Left lung (tissue), 14 donors: ENCODE measurements at places on chromosomes 6 and 20. TPM values are rescaled to one million over a fixed set of nuclear protein-coding genes. Genes with fewer than 3 reads are reported as not detected.

ATXN1 gene
- total RNA-seq: 52.5 TPM

GRCh38 chr6:156698239-156699016 lies 78.8 kb upstream of the ARID1B start:
- no peaks in the 10 kb centered on the region for H3K36me3 ChIP-seq
- no peaks in the 10 kb centered on the region for H3K27me3 ChIP-seq
- no peaks in the 10 kb centered on the region for H3K4me1 ChIP-seq
- no peak overlapping the region for H3K4me3 ChIP-seq

DNA sequence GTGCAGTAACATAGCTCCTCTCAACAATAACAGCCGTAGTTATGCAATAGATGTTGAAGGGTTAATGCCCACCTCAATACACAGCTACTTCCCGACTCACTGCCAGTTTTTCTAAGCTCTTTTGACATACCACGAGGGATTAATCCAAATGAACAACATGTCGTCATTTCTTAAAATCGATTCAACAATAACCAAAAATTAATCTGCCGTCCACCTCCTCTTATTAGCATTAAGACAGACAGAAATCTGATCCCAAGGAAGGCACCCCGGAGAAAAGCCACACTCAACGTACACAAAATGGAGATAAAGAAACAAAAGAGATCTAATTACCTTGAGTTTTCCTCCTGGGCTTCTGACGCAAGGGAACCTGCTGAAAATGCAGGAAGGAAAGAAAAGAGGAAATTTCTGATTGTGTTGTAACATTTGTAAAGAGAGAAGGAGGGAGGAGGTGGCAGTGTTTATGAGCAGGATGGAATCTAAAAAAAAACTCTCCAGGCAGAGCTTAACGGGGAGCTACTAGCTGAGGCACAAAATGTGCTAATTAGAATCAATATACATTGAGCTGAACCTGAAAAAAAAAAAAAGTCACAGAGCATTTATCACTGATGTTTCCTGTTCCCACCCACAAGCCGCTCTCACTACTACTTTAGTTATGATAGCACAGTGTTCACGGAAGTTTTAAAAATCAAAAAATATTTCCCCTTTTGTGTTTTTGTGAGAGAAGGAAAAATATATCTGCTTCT lies 109.3 kb downstream of the IPCEF1 start:
- no peaks in the 10 kb centered on the region for H3K4me1 ChIP-seq
- DNase-seq: no peak
- no peaks in the 10 kb centered on the region for H3K27me3 ChIP-seq
- H3K4me3 ChIP-seq: peak overlapping the region; percentile 29
- no peaks in the 10 kb centered on the region for H3K36me3 ChIP-seq

- no peak overlapping the region for H3K27ac ChIP-seq
- peaks cover 13% of the 10 kb centered on the region for H3K4me1 ChIP-seq
- no peaks in the 10 kb centered on the region for H3K27me3 ChIP-seq
- H3K4me3 ChIP-seq: no peak overlapping the region
- H3K36me3 ChIP-seq: no peaks in the 10 kb centered on the region
Observed at GRCh38 chr6:44569131-44569530, 181.6 kb downstream of the CDC5L start.
